ENCODE measurements at places on chromosomes 4 and X.

DNA sequence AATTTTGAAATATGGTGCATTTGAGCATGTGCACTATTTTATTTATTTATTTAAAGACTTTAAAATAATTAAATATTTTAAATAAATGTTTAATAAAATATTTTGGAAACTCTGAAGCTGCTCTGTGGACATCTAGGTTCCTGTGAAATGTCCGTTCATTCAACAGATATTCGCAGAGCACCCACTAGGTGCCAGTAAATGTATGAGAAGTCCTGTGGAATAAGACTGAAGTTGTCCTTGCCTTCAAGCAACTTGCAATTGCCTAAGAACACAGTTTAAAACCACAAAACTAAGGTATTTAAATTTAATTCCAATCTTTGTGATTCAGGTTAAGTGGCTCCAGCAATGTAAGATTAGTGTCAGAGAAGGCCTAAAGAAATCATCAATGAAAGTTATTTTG lies 306.7 kb downstream of the GBA3 start:
- no peak for DNase-seq

DNA sequence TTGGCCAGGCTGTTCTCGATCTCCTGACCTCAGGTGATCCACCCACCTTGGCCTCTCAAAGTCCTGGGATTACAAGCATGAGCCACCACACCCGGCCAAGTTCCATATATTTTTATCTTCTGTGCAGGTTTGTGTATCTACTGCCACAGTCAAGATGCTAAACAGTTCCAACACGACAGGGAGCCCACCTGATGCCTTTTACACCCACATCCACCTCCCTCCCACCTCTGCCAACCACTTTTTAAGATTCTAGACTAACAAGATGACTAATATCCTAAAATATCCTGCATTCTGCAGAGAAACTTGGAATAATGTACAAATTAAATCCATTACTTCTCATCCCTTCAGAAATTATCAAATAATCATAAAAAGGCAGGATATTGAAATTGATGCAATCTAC lies 19.3 kb upstream of the RPL34 start:
- DNase-seq = no peak

GRCh38 chr4:115918149-115918548 lies 804.7 kb upstream of the NDST4 start:
- DNase-seq = no peak

GRCh38 chr4:40132816-40133215 lies 64.0 kb upstream of the RHOH start:
- DNase-seq = no peak

DNA sequence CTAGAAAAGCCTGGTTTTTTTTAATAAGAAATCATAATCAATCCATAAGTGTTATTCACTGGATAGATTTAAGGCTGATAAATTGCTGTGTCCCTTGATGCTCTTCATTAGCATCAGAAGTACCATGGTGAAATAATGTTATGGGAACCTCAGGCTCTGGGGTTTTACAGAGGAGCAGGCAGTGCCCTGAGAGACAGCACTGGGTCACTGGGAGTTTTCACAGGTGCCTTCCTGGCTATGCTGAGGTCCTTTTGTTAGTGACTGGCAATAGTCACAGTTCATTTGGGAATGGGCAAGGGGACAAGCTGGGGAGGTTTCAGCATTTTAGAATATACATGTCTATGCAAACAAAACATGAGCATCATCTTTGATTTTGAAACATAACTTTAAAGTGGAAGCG lies 38.6 kb downstream of the ANK2 start:
- DNase-seq = no peak

DNA sequence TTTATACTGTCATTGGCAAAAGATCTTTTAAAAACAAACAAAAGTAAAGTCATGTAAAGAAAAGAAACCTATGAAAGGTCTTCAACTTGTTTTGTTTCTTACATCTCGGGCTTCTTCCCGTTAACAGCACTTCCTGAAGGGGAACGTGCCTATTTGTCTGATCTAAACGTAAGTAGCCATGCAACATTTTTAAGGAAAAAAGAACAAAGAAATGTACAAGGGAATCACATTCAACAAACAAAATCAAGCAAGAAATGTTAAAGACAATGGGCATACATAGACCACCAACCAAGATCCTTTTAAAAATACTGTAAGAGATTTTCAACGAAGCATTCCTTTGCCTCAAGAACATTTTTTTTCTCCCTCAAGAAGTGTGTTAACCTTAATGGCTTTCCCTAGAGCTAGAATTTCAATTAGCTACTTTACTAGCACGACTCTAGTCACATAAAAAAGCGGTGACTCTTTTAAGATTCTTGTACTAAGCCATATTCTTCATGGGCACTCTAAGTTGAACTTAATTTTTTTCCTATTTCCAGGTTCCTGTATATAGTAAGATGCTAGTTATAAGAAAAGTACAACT lies 112.0 kb upstream of the TTC29 start:
- no peak for DNase-seq

DNA sequence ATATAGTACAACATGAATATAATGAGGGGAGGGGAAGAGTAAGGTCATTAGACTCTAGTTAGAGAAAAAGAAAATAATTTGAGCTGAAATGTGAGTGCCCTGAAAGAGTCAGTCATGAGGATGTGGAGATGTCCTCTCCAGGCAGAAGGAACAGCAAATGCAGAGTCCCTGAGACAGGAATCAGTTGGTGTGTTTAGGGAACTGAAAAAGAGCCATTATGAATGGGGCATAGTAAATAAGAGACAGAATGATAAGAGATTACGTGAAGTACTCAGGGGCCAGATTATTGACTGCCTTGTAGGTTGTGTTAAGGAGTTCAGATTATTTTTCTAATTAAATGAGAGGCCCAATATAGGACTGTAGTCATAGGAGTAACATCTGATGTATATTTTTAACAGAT lies 147.0 kb downstream of the PDLIM5 start:
- no peak for DNase-seq

GRCh38 chrX:42565739-42566138 lies 212.2 kb downstream of the PPP1R2C start:
- DNase-seq = no peak
